ENCODE measurements at places on chromosomes 6 and 20.

DNA sequence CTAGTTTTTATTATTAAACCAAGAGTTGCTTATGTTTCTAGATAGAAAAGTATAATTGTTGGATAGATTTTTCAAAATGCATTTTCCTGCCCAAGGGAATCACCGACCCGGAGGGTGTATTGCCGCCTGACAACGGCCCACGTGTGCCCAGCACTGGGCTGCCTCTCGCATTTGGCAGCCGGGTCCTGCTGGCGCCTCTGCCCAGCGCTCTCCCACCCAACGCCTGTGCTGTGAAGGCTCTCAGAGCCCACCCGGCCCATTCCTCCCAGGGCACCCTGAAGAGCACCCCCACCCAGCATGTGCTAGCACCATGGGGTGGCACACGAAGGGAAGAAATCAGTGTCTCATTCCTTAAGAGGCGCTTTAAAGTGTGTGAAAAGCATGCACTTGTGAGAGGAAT, 88.3 kb upstream of the AFDN start:
- no peak for DNase-seq

DNA sequence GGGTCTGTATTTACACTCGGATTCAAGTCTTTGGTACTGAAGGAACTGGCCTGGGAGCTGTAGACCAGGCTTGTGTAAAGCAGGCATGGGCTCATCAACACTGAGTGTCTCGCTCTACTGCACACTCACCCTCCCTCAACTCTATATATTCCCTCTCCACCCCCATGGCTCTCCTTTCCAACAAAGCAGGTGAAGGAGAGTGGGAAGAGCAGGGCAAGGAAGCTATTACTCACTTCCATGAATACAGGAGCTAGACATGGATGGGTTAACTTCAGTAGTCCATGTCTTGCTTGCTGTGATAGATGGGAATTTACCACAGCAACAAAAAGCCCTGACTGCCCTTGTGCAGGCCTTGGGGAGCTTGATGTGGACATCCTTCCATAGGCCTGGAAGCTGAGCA, 20.7 kb upstream of the SLC2A12 start:
- DNase-seq = no peak

DNA sequence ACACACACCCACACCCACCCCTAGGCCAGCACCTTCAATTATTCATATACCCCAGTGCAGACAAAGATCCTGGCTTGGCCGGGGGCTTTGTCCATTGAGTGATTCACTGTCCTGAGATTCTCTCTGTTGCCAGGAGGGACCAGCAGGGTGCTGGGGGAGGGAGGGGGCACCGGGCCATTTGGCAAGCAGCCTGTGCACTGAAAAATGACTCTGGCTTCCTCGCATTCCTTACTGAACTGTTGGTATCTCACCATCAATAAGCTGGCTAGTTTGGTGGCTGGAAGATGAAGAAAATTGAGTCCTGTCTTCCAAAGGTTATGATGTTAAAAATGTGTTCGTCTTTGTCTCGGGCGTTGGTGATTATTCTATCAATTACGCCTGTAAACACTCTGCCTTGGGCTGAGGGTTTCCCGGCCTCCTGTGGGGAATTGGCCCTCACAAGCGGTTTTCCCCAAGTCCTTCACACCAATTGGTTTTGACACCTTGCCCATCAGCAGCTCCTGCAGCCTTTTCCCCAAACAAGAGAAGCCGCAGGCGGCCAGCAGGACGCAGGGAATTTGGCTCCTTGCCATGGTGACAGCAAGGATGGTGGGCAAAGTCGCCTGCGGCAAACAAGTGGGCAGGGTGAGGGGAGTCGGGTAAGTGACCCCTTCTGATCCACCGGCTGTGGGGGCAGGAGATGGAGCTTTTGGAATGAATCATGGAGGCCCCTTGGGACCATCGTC, 4.9 kb downstream of the VSTM2L start:
- DNase-seq = peak; percentile 52

DNA sequence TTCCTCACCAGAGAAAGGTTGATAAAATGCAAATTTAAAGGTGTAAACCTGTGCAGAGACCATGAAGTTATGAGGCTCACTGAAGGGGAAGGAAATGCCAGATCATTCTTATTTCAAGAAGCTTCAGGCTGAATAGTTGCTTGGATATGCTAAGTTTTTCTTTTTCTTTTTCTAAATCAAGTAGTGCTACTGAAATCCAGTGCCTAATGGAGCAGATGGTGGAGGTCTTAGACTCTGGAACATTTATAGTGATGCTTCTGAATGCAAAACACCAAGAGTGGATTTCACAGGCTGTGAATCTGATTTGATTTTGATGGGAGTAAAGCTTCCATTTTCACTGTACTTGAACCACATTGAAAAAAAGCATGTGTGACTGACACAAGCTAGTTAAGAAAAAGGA, 151.2 kb upstream of the BEND3 start:
- no peak for DNase-seq

DNA sequence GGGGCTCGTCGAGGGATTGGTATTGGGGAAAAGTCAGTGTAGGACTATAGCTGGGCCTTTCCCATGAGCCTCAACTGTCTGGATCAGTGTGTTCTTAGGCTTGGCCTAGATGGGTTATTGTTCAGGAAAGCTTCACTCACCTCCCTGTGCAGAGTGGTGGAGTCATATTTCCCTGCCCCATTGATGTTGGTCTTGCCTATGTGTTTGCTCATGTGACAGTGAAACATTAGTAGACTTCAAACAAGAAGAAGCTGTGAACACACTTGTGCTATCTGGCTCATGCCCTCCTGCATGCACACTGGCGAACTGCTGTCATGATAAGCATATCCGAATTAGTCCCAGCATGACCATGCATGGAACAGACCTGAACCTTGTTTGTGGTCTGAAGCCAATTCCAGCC, 171.1 kb downstream of the DHX35 start:
- no peak for DNase-seq

DNA sequence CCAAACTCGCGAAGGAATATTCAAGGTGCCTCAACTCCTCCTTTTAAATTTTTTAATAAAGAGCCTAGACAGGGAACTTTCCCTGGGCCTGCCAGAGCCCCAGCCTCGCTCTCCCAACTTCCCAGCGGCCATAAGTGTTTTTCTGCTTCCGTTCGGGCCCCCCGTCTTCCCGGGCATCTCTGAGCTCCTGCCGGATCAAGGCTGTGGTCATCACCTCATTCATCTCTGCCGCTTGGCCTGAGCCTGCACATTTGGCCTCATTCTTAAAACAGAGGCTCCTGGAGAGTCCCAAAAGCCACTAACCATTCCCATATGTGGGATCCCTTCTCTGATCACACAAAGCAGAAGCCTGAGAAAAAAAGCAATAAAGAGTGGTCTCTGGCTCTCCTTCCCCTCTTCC, 969.1 kb upstream of the DEFB115 start:
- DNase-seq = no peak

- no peak for DNase-seq
These were observed 7.1 kb downstream of the MRPS10 start for GRCh38 chr6:42210551-42210950.

- DNase-seq = no peak
These were observed 217.9 kb upstream of the SGK1 start for GRCh38 chr6:134535831-134536230.

DNA sequence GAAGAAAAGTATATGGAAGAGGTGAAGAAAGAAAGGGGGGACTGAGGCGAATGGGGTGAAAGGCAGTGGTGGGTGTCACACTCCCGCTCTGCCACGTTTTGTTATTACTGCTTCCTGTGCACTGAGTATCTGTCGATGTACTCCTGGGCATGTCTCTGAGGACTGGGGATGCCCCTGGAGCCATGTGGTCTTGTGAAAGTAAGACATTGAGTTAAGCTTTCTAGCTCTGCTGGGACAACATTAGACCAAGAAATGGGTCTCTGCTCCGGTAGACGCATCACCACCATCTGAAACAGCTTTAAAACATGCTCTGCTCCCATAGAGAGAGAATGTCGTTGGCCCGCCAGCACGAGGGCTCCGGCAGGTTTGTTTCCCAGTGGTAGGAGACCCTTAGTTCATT, 40.0 kb downstream of the IRF4 start:
- DNase-seq = no peak

DNA sequence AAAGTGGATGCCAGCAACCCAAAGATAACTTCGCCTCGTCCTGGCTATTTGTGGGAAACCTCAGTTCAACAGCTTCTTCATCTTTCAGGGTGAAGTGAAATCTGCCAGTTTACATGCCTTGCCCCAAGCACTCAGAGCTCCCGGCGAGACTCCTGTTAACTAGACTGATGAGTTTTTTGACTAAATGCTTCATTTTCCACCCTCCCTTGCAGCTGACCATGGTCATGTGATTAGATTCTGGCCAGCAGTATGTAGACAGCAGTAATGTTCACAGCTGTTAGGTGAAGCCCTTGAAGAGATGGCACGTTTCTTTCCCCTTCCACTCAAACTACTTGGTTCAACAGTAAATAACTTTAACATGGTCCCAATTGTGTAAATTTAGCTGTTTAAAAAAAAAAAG, 718.8 kb upstream of the FLRT3 start:
- no peak for DNase-seq

- no peak for DNase-seq
These were observed 16.6 kb downstream of the HLA-A start for GRCh38 chr6:29958921-29959320.

DNA sequence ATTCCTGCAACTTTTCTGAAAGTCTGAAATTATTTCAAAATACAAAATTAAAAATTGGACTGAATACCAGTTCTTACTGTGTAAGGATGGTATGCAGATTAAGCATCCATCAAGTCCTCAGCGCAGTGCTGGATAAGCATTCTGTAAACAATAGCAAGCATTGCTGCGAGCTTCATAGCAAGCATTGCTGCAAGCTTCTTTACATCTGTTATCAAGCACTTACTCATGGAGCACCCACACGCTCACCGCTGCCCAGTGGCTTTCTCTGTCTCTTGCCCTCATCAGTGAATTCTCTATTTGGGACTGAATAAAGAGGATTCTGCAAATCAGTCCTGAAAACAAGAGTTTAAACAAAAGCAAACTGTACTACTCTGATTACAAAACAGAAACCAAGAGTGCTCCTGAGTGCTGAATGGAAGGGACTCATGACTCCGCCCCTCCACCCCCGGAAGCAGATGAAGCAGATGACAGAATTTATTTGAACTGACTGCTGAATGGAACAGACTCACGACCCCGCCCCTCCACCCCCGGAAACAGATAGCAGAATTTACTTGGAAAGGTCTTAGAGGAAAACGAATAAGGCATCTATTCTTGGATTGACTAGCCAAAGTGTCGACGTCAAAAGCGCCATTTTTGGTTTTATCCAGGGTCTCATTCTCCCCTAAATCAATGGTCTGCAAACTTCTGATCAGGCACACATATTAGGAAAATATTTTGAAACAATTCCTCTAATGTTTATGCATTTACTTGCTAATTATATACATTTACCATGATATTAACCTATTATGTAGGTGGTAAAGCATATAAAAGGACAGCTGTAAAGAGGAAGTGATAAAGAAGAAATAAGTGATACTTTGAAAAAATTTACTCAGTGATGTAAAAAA, 22.1 kb upstream of the EYA2 start:
- DNase-seq = no peak

GRCh38 chr6:151916075-151916474, 108.6 kb downstream of the ESR1 start:
- no peak for DNase-seq

DNA sequence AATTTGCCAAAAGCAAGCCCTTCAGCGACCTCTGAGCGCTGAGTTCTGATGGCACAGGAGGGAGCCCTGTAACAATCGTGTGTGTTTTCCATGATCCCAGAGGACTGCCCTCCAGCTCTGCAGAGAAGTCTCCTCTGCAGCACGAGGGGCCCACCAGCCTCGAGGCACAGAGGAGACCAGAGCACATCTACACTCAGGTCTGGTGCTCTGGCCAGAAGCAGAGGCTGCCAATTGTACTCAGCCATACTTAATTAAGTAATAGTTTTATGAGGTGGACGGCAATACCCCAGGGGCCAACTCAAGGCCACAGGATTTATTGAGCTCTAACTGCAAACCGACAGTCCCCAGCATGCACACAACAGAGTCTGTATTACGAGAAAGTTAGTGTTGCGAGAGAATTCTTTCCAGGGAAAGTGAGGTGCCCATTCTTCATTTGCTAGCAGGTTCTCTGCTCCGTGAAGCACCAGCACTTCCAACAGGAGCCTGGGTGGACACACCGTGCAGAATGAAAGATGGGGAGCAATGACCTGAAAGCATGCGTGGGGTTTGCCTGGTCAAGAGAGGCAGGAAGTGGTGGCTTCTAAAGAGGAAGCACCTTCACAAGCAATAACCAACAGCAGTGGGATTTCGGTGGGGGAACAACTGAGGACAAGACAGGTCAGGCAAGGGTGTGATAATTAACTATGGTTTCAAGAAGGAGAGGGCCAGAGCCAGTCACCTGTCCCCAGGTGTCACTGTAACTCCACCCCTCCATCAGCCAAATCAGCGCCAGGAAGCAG, 92.8 kb upstream of the FOXC1 start:
- DNase-seq = no peak

DNA sequence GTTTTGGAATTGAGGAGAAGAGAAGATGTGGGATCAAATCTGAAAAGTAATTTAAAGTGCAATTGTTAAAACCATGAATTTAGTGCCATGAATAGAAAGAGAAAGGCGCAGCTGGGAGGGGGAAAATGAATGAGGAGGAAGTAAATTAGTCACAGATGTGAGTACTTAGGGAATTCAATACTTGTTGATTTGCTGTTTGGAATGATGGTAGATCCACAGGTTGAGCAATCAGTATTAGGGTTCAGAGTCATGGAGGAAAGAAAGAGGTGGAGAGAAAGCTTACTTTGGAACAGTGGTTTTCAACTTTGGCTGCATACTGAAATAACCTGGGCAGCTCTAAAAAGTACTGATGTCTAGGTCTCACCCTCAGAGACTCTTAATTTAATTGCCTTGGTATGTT, 229.7 kb upstream of the ASCC3 start:
- peak; percentile 28 for DNase-seq

DNA sequence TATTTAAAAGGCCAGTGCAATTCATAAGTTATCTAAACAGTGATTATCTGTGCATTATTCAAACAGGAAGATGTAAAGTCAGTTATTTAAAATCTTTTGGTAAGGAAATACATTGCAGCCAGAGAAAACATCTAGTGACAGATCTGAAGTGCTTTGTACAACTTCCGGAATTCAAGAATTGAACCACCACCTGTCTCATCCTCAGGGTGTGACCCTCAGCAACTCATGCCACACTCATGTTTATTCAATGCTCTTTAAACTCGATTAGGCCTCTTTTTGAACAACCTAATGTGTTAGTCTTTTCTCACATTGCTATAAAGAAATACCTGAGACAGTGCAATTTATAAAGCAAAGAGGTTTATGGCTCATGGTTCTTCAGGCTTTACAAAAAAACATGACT, 62.6 kb upstream of the GGTLC1 start:
- DNase-seq = no peak

- DNase-seq = no peak
These were observed 190.8 kb downstream of the TBC1D32 start for GRCh38 chr6:121143476-121143875.

- no peak for DNase-seq
These were observed 2.2 kb upstream of the ARHGAP40 start for GRCh38 chr20:38599410-38599882.
